T-helper 1 cell (primary cell): ENCODE measurements at places on chromosomes 5 and 9.

- DNase-seq, result no peak
Observed at GRCh38 chr5:82397741-82398320, 119.7 kb upstream of the RPS23 start.

GRCh38 chr5:73957397-73958001 lies 331.5 kb downstream of the ARHGEF28 start:
- DNase-seq, result no peak

GRCh38 chr9:101366038-101366756 lies 18.6 kb downstream of the BAAT start:
- DNase-seq, result no peak

- DNase-seq, result no peak
Observed at GRCh38 chr9:136975644-136976043, 1.7 kb upstream of the PTGDS start.

GRCh38 chr9:11194246-11194645 lies 581.4 kb upstream of the PTPRD start:
- DNase-seq, result no peak

- no peak for DNase-seq
Observed at GRCh38 chr5:1006656-1007071, 1.9 kb upstream of the NKD2 start.

GRCh38 chr9:17723656-17724055 lies 144.8 kb downstream of the SH3GL2 start:
- DNase-seq, result no peak

GRCh38 chr9:90504486-90504885 lies 138.1 kb downstream of the DIRAS2 start:
- no peak for DNase-seq

DNA sequence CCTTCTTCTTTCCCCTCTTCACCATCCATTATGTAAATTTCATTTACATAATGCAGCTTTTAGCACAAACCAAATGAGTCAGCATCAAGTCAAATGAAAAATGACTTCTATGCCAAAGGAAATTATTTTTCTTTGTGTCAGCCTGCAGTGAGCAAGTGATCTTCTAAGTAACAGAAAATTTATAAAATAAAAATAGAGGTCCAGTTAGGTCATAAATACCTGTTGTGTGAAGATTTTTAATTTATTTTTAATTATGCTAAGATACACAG lies 16.7 kb upstream of the THG1L start:
- DNase-seq, result no peak

DNA sequence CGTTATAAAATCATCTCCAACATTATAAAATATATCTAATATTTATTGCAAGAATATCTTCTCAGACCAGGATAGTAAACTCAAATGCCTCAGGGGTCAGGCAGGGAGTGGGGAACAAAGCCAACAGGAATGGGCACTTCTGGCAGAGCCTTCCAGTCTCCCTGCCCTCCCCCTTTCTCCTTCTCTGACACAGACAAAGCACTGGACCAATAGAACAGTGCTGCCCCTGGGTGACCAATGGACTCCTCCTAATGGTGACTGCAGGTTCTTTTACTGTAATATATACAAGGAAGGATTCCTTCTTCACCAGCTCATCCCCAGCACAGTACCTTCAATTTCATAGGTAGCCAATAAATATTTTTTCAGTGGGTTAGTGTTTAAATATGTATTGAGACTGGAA lies 31.1 kb upstream of the MAMDC2 start:
- no peak for DNase-seq

DNA sequence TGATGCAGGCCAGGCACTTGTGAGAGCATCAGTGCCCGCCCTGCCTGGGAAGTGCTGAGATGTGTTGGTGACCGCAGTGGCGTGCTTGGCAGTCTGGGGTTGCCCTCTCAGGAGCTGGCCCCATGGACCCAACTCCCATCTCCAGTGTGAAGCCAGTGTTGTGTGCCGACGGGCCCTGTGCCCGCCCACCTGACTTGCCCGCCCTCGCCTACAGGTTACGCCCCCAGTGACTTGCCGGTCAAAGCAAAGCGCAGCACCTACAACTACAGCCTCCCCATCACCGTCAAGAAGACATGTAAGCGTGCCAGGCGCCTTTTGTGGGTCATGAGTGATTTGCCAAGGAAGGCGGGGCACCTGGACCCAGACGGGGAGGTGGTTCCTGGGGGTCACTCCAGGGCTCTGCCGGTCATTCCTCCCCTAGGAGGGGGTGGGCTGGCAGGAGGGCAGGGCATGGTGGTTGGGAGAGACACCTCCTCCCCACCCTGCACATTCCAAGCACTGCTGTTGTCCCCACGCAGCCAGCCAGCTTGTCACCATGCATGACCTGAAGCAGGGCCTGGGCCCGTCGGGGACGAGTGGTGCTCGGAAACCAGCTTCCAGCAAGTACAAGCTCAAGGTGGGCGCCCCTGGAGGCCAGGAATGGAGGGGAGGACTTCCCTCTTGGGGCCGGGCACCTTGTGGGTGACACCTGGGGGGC lies 7.4 kb upstream of the CEL start:
- no peak for DNase-seq

- no peak for DNase-seq
Observed at GRCh38 chr5:108730617-108731340, 16.9 kb upstream of the FER start.

DNA sequence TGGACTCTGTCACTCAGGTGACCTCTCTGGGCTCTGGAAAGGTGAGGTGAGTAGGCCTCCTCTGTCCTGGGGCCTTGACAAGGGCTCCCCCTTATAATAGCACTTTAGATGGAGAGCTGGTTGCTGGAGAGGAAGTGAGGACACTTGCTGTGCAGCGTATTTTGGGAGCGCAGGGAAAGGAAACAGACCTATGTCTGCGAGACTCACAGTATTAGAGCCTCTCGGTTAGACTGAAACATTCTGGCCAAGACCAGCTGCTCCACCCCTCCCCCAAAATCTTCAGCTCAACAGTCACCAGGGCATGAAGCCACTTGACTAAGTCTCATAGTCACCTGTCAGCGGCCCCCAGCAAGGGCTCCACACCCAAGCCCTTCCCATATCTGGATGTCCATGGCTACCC lies 213.6 kb downstream of the AGTPBP1 start:
- no peak for DNase-seq

- DNase-seq, result no peak
Observed at GRCh38 chr5:2900360-2900759, 148.9 kb upstream of the IRX2 start.

- DNase-seq, result no peak
Observed at GRCh38 chr9:110536822-110537221, 42.7 kb downstream of the SVEP1 start.

- no peak for DNase-seq
Observed at GRCh38 chr5:109917966-109918365, 228.2 kb downstream of the MAN2A1 start.

- no peak for DNase-seq
Observed at GRCh38 chr9:126208216-126208758, 118.3 kb upstream of the MVB12B start.

GRCh38 chr9:138013836-138014562 lies 136.4 kb downstream of the CACNA1B start:
- DNase-seq, result no peak

- no peak for DNase-seq
Observed at GRCh38 chr9:84738353-84738752, 68.8 kb downstream of the NTRK2 start.

DNA sequence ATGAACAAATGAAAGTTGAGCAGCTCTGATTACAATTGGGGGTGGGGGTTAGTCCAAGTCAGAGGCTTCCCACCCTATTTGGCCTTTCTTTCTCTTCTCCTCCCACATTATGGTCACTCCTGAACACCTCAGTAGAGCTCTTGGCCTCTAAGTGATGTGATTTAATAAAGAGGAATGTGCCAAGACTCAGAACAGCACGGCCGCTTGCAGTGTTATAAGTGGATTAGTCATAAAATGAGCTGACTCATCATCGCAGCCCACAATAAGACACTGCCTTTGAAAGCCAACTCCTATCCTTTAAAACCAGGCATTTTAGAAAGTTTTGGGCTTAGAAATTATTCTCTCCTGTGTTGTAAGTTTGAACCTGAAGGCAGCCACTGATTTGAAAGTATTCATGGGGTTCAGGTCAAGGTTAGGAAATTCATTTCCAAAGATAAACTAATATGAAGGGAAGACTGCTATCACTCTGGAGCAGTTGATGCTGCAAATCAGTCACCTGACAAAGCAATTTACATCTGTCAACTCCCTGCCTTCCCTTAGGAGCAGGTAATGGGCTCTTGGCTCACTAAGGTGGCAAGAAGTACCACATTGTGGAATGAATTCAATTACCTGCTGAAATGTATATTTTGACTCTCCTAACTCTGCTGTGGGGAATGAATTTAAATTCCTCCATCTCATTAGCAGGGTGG lies 283.6 kb upstream of the NMUR2 start:
- DNase-seq, result no peak

- no peak for DNase-seq
Observed at GRCh38 chr9:7088611-7089010, 330.8 kb downstream of the KDM4C start.

DNA sequence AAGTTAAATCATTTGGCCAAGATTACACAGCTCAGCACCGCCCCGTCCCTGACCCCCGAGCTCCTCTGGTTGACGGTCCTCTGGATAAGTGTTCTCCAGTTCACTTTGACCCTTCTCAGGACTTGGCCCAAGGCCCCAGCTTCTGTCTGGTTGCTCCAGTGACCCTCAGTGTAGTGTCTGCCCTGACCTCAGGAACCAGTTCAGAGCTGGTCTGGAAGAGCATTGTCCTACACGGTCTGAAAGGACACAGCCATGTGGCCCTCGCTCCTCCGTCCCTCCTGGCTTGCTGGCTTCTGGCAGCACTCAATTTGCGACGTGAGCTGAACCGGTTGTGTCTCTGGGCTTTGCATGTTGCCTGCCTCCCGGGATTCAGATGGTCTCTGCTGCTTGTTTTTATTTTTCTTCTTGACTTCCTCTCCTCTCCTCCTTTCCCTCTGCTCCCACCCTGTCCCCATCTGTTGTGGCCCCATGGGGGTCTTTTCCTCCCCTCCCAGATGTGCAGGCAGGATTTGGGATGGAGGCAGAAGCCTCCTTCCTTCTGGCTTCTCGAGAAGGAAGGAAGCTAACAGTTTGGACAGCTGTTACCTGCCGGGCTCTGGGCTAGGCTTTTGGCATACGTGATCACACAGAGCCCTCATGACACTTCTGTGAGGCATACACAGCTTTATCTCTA lies 72.0 kb downstream of the PPARGC1B start:
- DNase-seq, result no peak

- no peak for DNase-seq
Observed at GRCh38 chr5:106374956-106375355, 1295.8 kb downstream of the EFNA5 start.

DNA sequence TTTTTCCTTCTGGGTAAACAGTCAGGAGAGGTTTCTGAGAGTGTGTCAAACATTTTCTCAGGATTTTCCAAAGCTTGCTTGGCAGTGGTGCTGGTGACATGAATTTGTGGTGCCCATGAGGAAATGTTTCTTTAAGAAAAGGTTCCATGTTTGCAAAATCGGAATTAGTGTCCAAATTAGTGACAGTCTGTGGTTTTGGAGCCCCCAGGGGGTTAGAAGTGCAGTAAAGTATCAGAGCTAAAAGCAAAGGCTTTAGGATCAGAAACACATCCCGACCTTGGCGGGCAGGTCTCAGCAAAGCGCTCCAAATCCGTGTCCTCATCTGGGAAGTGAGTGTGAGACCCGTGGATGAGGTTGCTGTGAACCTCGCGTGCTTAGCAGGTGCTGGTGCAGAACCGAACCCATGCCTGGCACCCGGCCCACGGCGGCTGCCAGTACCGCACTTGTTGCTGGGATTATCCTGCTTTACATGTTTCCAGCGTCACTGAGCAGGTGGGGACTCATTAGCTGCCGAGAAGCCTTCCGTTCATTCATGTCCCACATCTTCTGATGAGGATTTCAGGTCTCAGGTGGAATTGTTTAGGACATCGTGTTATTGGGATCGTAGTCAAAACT lies 70.8 kb upstream of the COL5A1 start:
- DNase-seq, result no peak

DNA sequence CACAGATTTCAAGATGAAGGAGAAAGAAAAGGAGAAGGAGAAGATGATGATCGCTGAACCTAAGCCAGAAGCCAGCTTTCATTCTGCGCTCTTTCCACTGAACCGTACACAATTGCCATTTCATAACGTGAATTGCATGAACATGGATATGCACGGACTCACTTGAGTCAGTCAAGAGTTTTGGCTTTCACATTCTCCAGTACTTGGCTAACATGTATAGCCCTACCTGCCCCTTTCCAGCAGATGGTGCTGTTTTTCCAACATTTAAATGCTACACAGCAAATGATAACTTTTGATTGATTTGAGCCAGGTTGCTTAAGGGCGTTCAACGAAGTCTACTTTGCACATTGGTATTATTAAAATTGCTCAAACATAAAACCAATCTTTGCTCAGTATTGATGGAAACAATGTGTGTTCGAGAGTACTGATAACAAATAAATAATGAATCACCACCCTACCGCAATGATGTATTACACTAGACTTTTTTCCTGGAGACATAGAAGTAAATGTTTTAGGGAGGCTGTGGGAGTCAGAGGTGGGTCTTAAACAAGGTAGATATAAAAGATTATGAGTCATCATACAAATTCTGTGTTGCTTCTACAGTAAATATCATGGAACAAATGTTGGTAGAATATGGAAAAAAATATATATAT lies 196.4 kb downstream of the TRPM3 start:
- DNase-seq, result no peak

DNA sequence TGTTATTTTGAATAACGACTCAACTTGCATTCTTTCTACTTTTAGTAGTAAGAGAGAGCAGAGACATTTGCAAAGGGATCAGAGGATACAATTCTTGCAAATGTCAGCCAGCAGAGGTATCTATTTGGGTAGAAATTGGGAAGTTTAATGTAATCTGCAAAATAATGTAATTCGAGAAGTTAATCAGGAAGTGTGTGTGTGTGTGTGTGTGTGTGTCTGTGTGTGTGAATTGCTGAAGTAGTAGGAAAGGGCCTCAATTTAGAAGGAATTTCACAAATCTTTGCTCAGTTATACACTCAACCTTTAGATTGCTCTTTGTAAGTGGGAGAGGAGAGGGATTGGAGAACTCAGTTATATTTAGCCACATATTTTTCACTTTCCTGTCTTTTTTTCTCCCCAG lies 11.0 kb upstream of the IFNA1 start:
- DNase-seq, result no peak

DNA sequence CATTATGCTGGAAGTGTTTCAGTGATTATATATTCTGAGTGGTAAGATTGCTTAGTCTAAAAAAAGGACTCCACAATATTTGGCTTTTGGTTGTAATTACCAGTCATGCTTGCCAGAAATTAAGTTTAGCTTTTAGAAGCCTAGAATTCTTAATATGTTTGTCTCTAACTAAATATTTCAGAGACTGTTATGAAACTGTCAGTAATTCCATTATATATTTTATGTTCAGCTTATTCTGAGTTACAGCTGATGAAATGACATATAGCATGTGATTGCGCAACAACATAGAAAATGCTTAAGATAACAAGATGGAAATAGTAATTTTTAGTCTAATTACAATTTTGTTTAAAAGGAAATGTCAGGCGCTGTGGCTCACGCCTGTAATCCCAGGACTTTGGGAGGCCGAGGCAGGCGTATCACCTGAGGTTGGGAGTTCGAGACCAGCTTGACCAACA lies 44.2 kb downstream of the KIAA1958 start:
- DNase-seq, result no peak

DNA sequence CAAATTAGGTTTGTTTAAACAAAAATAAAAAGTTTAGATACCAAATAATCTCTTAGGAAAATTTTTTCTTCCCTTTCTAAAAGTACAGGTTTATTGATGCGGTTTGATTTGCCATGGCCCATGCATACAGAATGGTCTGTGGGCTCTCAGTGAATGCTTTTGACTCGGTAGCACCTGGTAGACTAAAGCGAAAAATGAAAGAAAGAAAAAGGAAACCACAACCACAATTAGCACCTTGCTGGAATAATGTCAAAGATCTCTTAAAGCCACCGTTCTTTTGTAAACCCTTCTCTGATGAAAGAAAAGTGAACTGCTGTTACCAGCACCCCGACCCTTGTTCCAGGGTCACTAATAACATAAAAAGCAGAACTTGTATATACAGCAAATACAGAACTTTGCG lies 157.9 kb downstream of the NFIB start:
- no peak for DNase-seq
